Ecto neural progenitor cell (in vitro differentiated cells): ENCODE measurements at places on chromosomes 4 and X.
A peak's percentile ranks its signal among the peaks of the same experiment; 100 is the strongest.

- no peak for DNase-seq
Measured at GRCh38 chr4:96703265-96703664, 863.4 kb downstream of the PDHA2 start.

DNA sequence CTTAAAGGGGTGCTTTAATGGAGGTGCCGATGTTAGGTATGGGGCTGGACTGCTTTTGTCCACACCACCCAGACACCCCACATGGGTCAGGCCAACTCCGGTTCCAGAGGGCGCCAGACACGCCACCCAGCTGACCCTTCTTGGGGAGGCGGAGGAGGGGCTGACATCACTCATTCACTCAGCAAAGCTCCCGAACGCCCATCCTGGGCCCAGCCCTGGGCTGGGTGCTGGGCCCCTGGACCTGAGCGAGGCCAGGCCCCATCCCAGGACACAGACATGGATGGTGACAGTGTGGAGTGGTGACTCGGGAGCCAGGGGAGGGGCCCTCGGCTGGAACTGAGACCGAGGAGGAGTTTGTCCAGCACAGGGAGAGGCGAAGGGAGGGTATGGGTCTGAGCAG is 28.1 kb downstream of the MAN2B2 start:
- no peak for DNase-seq

DNA sequence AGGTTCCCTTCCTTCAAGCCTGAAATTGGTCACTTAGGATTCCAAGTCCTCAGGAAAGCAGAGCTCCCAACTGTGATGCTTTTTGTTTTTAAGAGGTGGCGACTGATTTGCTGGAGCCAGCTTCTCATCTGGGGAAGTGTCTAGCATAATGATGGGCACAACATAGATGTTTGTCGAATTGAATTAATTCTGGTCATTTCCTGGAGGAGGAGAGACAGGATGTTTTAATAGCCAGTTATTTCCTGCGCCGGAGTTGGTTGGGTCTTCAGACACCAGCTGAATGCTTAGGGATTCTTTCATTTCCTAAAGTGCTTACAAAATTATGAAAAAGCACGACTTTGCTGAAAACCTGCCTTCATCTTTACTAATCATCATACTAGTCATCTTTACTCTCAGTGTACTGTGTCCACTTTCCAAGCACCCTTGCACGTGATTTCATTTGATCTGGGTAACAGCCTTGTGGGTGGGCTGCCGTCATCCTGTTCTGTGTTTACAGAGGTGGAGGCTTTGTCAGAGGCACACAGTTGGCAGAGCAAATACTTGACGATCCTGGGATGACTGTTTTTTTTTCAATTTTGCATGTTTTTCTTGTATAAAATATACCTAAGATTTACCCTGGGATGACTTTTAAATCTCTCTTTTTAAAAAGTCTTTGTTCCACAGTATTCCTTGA is 49.5 kb downstream of the RGS12 start:
- DNase-seq = no peak

DNA sequence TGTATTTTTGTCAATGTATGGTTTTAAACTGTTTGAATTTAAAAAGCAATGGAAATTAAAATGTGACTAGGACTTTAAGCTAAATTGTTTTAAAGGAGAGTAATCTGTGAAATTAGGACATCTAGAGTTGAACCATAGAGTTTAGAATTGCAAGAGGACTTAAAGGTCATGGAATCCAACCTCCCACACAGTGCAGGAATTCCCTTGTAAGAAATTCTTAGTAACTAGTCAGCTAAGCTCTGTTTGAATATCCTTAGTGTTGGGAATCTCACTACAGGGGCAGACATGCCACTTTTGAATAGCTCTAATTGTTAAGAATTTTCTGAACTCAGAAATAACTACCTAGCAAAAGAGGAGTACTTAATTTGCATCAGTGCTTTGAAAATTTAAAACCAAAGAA is 292.9 kb downstream of the IL1RAPL1 start:
- no peak for DNase-seq

DNA sequence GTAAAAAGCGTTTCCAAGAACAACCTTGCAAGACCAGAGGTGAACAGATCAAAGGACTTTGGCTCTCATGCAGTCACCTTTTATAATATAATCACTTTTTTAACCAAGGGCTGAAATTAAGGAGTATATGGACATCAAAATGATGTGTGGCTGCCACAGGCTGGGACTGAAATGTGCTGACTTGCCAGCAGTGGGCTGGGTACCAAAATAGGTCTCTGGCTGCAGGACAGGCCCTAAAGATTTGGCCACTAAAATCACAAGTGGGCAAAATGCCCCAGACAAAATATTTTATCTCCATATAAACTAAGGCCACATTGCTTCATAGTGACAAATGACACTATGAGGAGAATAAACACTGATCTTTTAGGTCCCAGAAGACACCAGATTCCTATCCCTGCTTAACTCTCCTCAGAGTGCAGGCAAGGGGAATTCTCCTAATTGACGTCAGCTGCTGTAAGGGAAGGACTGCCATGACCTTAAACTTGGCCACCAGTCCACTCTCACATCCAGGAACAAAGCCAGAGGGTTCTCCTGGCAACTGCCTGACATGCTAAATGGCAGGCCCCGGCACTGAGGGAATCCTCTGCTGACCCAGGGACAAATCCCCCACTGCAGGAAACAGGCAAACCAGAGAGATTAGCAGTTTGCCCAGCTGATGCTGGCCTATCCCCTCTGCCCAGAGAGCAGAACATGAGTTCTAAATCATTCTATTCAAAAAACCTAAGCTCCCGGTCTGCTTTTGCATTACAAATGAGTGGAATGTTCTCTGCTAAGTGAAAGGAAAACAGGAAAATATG is 155.8 kb downstream of the PPP3CA start:
- peak; percentile 68 for DNase-seq
